CD4-positive, alpha-beta memory T cell (primary cell): ENCODE measurements at places on chromosomes 6 and 20. TPM values are rescaled to one million over a fixed set of nuclear protein-coding genes. Genes with fewer than 3 reads are reported as not detected.

The SPAG4 gene
- 1.3 TPM for total RNA-seq

The DAAM2 gene
- total RNA-seq, result not detected

The NKX2-2 gene
- total RNA-seq, result not detected

The RIMS4 gene
- not detected for total RNA-seq

The ZSCAN12 gene
- total RNA-seq, result 8.3 TPM

The FOXP4 gene
- 7.4 TPM for total RNA-seq

The TUBB1 gene
- not detected for total RNA-seq

The EDN1 gene
- 0.28 TPM for total RNA-seq

The KIF6 gene
- total RNA-seq, result not detected

The BPIFB1 gene
- total RNA-seq, result not detected

The LY6G6F gene
- not detected for total RNA-seq

The CSNK2A1 gene
- total RNA-seq, result 81.6 TPM

The DUSP15 gene
- not detected for total RNA-seq

The NHLRC1 gene
- total RNA-seq, result 1.1 TPM

The MUC22 gene
- not detected for total RNA-seq

The AHCY gene
- 23.1 TPM for total RNA-seq

The MYBL2 gene
- total RNA-seq, result 0.11 TPM

The LGSN gene
- not detected for total RNA-seq

The DLL1 gene
- total RNA-seq, result 3.4 TPM

The APMAP gene
- 50.0 TPM for total RNA-seq

The CDYL gene
- total RNA-seq, result 36.7 TPM

The RCAN2 gene
- total RNA-seq, result not detected

The SAMD5 gene
- total RNA-seq, result not detected

The SYTL3 gene
- 24.3 TPM for total RNA-seq
